C1 segment of cervical spinal cord (tissue), 14 donors: ENCODE measurements at places on chromosomes 16 and 17.
A peak's percentile ranks its signal among the peaks of the same experiment; 100 is the strongest.

DNA sequence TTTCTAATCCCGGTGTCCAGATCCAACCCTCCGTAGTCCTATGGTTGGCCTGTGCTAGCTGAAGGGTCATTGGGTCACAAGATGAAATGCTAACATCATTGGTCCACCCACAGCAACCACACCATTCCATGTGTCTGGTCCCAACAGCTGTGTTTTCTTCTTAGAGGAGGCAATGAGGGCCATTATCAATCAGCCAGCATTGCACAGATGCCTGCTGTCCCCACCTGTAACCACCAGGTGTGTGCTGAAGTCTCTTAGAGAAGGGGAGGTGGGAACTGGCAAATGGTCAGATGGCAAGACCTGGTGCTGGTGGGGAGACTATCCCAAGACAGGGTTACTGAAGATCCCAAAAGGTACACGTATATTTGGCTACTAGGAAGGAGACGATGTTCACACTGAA, 37.4 kb downstream of the HIC1 start:
- no peak for DNase-seq

DNA sequence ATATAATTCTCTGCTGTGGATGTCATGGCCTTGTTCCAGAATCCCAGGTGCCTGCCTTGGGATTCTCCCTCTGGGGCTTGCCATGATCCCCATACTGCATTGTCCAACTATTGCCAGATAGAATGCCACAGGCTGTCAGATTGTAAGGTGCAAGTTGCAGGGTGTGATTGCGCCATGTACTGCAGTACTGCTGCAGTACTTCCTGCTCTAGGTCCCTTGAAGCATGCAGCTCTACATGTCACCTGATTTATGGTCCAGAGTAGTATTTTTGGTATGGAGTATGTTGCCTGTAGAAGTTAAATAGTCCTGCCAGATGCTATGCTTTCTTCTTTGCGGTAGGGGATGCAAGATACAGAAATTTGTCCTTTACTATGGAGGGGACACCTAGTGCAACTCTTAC, 7.0 kb upstream of the SLFN5 start:
- DNase-seq = no peak

GRCh38 chr17:47698749-47699535, 5.0 kb downstream of the TBKBP1 start:
- peak; percentile 53 for DNase-seq

- DNase-seq = no peak
These were observed 11.9 kb downstream of the FOXK2 start for GRCh38 chr17:82531431-82531881.

- no peak for DNase-seq
These were observed 4.6 kb downstream of the PLCD3 start for GRCh38 chr17:45127548-45128300.

DNA sequence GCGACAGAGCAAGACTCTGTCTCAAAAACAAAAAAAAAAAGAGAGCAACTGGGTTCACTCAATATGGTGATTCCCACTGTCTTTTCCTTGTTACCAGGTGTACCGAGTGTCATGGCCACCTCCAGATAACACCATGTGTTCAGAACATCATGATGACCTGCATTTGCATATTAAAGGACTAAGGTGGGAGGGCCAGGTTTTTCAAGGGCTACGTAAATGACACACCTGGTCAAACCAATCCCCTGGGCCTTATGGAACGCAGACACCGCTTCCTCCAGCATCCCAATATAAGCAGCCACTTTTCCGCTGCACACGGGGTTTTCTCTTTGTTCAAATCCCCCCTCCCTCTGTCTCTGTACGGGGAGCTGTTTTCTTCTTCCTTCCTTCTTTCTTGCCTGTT, 29.3 kb downstream of the WSCD1 start:
- no peak for DNase-seq

DNA sequence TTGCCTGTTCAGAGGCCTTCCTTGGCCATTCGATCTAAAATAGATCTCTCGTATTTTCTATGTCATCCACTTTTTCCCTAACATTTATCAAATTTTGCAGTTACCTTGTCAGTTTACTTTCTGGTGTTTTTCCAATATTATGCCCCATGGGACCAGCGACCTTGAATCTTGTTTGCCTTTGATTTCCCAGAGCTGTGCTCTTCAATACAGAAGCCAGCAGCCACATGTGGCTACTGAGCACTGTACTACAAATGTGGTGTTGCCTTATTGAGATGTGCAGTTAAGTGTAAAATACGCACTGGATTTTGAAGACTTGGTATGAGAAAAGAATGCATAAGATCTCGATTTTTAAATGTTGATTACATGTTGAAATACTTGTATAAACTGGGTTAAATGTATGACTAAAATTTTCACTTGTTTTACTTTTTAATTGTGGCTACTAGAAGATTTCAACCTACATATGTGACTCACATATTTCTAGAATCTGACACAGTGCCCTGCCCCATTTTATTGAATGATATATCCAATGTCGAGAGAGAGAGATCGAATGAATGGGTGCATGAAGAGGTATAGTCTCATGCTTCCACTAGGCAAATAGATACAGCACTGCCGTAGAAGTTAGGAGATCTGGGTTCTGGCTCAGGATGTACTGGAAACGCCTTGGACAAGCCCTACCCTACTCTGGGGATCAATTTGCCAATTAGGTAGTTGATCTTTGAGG, 824 bp upstream of the PSME3 start:
- DNase-seq = no peak

- no peak for DNase-seq
These were observed 218.0 kb upstream of the CNTNAP4 start for GRCh38 chr16:76059186-76059585.

DNA sequence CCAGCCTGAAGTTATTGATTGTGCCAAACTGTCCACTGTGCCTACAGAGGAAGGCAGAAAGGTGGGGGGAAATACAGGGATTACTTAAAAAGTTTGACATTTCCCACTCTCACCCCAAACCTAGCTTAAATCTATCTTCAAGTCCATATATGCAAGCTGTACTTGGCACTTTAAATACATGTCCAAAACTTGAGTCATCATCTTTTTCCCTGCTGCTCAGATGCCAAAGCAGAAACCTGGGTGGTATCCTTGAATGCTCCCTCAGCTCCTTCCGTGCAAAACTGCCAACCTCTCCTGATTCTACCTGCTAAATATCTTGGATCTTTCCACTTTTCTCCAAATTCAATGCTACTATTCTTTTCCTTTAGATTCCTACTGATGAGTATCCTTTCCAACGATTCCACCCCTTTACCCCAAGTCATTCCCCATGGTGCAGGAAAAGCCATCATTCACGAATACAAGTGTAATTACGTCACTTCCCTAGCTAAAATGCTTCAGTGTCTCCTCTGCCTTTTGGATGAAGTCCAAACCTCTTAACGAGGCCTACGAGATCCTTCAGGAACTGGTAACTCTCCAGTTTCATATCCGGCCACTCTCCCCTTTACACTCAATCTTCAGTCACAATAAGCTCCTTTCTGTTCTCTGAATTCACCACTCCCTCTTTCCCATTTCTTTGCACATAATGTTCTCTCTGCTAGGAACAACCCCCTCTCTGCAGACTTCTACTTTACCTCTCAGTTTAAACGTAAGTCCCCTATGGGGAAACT, 9.3 kb downstream of the BECN1 start:
- DNase-seq = no peak

DNA sequence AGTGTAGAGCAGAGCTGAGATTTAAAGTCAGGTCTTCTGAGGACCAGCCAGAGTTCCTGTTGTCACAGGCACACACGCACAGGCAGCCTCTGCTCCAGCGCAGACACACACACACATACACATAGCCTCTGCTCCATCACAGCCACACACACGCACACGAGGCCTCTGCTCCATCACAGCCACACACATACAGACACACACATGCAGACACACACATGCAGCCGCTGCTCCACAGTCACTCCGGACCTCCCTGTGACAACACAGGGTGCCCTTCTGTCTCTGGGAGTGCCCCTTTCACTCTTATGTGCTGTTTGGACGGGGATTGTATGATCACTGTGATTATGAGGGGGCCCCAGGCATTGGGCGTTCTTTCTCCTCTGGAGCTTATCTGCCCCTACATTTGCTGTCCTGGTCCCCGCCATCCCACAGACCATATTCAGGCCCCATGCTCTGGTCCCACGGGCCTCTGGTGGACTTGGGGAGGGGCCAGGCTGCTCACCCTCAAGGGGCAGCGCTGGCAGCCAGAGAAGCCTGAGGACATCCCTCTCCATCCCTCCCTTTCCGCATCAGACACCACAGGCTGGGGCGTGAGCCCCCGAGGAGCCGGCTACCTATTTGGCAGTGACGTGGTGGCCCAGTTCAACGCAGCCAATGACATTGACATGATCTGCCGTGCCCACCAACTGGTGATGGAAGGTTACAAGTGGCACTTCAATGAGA, 7.5 kb downstream of the TBX6 start:
- no peak for DNase-seq

DNA sequence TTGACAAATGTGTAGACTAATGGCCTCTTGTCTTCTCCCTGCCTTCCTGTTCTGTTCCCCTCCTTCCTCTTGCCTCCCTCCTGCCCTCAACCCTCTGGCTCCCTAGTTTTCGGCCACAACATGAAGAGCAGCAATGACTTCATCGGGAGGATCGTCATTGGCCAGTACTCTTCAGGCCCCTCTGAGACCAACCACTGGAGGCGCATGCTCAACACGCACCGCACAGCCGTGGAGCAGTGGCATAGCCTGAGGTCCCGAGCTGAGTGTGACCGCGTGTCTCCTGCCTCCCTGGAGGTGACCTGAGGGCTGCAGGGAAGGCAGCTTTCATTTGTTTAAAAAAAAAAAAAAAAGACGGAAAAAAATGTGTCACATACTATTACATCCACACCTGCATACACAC, 18.8 kb upstream of the CLEC19A start:
- no peak for DNase-seq

DNA sequence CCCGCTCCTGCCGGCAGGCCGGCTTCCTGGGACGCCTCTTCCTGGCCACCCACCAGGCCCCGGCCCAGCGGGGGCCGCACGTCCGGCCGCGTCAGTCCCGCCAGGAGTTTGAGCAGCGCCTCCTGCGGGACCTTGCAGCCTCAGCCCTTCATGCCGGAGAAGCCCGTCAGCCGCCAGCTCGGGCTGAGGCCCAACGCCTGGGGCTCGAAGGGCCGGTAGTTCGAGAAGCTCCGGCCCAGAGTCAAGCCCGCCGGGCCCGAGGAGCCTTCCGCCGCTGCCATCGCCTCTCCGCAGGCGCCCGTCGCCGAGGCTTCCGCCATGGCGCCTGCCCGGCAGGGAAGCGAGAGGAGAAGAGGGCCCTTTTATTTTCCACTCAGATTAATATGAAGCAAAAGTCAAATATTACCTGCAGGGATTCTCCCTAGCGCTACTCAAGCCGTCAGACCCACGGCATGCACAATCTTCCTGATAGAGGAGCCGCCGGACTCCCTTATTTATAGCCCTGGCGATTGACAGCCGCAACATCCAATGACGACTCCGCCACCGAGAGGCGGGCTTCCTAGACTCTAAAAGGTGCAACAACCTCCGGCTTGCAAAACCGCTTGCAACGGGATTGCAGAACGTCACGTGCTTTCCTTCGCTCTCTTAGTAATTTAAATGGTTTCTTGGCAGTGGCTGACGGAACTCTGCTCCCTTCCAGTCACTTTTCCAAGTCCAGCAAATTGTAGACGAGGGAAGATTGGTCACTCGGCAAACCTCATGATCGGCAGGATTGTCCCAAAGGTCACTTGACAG, at the start of gene SEPHS2:
Gene SEPHS2, minus strand, starts transcription at position 467 of the 795 bp plus-strand sequence. Its CDS starts 147 bp downstream, at position 320.
- peak; percentile 90 for DNase-seq

DNA sequence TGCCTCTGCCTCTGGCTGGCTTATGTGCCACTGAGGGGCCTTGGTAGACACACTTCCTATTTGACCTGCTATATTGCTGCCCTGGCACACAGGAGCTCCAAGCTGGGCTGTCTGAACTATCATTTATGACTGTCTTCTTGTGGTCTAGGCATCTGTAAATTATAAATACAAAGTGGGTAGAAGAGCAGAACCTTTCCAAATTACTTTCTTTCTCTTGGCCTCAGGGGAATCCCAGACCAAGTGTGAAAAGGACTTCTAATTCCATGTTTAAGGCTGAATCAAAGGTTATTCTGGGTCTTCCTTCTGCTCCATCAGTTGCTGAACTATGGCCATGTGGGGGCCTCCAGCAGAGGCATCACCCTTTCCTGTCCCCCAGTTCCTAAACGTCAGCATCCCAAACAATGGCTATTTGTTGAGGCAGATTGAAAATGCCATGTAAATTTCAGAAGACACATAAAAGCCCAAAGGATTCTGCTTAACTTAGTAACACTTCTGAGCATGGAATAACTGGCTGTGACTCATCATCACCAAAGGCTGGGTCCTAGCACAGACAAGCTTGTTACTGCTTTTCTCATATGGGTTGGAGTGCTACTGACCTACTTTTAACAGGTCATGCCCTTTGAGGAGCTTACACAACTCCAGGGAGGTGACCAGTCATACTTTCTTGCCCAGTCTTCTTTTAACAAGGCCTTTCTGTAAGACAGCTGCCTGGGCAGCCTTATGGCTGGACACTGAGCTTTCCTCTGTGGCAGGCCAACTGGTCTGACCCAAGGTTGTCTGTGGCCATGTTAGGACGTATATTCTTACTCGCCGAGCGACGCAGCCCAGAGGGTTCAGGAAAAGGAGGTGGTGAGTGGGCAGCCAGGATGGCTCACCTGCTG, 154.8 kb downstream of the VPS53 start:
- DNase-seq = no peak

DNA sequence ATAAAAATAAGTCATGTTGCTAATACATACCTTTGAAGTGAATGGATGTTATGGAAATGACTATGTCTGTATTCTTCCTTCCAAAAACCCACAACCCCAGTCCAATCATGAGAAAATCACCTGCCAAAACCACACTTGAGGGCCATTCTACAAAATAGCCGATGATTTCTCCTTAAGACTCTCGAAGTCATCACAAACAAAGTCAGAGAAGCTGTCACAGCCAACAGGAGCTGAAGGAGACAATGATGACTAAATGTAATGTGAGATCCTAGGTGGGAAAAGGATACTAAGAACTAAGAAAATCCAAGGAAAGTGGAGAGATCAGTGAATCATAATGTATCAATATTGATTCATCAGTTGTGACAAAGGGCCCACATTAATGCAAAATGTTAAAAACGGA, 432.9 kb upstream of the DYNLRB2 start:
- no peak for DNase-seq

- peak; percentile 62 for DNase-seq
These were observed 84.3 kb downstream of the KSR1 start for GRCh38 chr17:27540318-27541101.

DNA sequence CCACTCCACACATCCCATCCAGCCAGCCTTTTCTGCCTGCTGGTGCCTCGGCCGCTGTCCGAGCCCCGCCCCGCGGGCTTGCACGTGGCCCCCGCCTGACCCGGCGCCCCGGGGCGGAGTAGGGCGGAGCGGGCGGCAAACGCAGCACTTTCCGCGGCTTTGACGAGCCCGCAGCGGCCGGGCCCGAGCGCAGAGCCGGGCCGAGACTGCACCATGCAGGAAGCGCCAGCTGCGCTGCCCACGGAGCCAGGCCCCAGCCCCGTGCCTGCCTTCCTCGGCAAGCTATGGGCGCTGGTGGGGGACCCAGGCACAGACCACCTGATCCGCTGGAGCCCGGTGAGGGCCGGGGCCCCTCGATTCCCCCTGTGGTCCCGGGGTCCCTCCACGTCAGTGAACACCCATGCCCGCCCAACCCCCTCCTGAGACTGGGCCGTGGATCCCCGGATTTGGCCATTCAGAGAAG, at the start of gene HSF4:
Gene HSF4, plus strand, starts transcription at position 147 of the 463 bp plus-strand sequence. Its CDS starts 67 bp downstream, at position 214.
- DNase-seq = peak; percentile 76
